Breast epithelium (tissue), 4 donors: ENCODE measurements at places on chromosomes 2 and 18.

DNA sequence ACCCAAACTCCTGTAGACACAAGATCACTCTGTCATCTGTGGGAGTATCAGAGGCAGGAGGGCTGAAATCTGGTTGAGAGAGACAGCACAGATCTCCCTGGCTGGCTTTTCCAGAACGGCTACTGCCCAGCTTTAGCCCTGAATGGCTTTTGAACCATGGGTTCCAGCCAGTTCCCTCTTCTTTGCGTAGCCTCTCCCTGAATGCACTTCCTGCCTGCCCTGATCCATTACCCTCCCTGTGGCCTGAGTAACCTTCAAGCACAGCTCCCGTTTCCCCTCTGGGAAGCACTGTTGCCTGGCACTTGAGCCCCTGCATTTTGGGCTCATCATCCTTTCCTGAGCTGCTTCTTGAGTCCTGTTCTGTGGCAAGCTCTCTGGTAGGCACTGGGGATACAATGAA is 68.8 kb downstream of the ASAP2 start:
- no peak for DNase-seq

GRCh38 chr18:76064998-76065397 is 430.0 kb downstream of the ZNF516 start:
- no peak for DNase-seq

GRCh38 chr2:192357217-192357616 is 162.5 kb upstream of the TMEFF2 start:
- DNase-seq = no peak

- DNase-seq = no peak
These were observed 52.7 kb upstream of the FRZB start for GRCh38 chr2:182918961-182919652.

DNA sequence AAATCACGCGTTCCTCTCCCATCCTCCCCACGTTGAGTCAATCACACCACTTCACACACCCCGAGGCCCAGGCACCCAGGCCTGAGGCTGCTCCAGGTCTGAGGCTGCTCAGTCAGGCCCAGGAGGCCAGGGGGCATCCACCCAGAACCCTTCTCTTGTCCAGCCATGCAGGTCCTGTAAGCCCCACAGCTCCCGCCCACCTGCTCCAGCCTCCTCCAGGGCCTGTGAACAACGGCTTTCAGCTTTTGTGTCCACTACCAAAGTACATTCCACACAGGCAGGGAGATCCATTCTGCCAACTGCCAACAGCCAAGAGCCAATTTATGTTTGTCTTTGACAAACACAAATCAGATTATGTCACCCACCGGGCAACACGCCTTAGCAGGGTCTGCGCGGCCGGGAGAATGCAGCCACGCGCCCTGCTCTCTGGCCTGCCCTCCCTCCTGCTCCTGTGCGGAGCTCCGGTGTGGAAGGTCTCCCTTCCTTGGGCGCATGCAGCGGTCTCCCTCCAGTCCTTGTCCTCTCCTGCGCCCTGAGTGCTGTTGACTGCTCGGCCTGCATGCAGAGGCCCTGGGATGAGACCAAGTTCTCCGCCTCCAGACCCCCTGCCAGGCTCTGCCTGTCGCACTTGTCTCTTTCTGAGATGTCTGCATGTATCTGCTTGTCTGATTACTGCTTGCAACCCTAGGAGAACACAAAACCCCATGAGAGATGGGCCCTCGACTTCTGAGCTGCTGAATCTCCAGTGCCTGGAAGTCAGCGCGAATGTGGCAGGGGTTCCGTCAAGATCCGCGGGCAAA is 146.6 kb downstream of the ZNF516 start:
- DNase-seq = no peak

- DNase-seq = no peak
These were observed 182.7 kb downstream of the RNF152 start for GRCh38 chr18:61710082-61710620.

GRCh38 chr2:200042102-200042735 is 86.8 kb downstream of the MAIP1 start:
- DNase-seq = no peak

GRCh38 chr2:171712051-171712450 is 24.8 kb downstream of the DYNC1I2 start:
- DNase-seq = no peak

DNA sequence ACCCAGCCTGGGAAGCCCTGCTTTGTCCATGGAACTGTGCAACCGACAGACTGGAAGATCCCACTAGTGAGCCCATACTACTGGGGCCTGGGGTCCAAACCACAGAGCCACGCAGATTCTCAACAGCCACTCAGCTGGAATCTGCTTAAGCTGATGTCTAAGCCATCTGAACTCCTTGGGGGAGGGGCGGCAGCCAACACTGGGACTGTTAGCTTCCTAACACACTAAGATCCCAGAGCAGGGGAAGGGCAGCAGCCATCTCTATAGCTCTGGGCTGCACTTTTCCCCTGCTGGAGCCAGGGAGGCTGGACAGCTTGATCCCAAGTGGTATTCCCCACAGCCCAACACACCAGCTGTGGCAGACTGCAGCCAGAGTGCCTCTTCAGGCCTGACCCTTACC is 118.3 kb downstream of the RPRM start:
- DNase-seq = no peak

DNA sequence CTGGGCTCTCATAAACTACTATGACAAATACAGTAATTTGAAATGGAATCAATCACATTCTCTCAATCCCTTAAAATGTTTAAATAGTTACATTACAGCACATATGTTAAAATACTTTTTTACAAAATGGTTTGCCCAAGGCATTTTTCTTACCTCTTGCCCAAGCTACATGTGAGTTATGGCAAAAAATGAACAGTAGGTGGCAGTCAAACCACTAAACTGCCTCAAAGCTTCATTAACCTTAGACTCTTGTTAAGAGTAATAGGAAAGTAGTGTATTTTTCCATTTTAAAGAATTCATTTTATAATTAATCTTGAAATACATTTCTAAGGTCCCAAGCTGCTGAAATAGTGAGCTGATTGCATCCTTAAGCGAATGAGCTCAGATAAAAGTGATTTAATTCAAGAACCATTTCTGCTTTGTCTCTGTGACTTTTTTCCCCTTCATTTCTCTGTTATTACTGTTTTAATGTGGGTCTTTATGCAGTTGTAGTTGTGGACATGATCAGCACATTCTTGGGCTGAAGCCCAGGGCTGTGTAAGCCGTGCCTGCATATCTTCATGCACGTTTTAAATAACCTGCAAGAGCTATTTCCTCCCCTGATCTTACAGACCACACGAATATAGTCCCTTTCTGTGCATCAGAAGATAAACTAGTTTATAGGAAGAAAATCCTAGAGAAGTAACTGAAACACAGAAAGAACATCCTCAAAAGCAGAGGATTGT is 311.8 kb downstream of the LNPK start:
- no peak for DNase-seq

DNA sequence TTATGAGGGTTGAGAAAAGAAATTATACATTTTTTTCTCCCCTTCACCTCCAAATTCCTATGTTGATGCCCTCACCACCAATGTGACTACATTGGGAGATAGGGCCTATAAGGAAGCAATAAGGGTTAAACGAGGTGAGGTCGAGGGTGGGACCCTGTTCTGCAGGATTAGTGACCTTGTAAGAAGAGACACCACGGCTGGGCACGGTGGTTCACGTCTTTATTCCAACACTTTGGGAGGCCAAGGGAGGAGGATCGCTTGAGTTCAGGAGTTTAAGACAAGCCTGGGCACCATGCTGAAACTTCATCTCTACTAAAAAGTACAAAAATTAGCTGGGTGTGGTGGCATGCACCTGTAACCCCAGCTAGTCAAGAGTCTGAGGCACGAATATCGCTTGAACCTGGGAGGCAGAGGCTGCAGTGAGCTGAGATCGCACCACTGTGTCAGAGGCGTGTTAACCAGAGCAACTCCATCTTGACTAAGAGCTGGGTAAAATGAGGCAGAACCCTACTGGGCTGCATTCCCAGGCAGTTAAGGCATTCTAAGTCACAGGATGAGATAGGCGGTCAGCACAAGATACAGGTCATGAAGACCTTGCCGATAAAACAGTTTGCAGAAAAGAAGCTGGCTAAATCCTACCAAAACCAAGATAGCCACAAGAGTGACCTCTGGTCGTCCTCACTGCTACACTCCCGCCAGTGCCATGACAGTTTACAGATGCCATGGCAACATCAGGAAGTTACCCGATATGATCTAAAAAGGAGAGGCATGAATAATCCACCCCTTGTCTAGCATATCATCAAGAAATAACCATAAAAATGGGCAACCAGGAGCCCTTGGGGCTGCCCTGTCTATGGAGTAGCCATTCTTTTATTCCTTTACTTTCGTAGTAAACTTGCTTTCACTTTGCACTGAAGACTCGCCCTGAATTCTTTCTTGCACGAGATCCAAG is 77.0 kb downstream of the NCAPH start:
- DNase-seq = no peak

DNA sequence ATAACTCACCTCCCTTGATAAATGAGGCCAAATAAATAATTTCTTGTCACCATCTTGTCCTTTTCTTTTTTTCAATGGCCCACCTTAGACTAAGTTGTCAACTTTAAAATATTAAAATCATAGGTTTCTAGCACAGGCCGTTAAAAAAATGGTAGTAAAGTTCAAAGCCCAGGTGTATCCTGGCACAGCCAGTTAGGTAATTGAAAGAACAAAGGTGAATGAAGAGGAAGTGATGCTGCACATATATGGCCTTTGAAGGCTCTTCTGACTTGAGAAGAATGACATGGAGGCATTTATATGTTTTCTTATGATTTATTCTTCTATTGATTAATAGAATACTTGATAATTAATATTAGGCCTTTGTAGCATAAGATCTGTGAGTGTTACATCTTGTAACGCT is 208.7 kb downstream of the PTPRM start:
- DNase-seq = no peak

GRCh38 chr2:80054346-80054675 is 250.2 kb downstream of the LRRTM1 start:
- no peak for DNase-seq

DNA sequence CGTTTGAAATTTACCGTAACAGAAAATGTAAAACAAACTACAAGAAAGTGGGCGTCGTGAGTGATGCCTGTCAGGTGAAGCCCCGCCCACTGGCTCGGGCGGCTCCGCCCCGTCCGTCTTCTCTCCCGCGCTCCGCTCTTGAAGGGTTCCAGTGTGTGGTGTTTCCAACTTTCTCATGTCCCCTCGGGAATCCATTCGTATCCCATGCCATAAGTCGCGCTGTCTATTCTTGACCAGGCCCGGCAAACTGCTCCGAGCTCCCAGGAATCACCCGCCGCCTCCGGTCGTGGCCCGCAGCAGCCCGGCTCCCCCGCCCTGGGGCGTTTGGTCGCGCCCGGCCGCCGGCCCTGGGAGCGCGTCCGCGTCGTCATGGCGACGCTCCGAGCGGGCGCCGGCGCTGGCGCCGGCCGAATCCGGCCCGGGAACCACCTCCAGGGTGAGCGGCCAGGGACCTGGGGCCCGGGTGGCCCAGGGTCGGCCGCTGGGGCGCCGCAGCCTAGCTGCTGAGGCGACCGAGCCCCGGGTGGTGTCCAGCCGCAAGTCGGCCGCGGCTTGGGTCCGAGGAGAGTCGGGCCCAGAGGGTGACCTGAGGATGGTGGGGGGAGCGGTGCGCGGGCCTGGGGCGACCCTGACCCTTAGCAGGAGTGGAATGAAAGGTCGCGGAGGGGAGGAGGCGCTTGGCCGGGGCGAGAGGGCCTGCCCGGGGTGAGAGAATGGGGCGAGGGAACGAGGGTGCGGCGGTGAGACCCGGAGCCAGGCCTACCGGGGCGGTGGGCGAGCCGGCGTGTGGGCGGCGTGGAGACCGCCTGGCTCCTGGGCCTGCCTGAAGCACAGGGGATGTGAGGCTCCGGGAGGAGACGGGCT is at the start of gene CFAP221:
TSS of gene CFAP221 (plus strand) at position 375 of the 864 bp plus-strand sequence. CDS start 1,683 bp downstream, outside the sequence.
- DNase-seq = peak; percentile 28

GRCh38 chr18:3246635-3247239 is 864 bp upstream of the MYL12A start:
- no peak for DNase-seq

GRCh38 chr2:59791004-59791618 is 762.3 kb downstream of the BCL11A start:
- DNase-seq = no peak

DNA sequence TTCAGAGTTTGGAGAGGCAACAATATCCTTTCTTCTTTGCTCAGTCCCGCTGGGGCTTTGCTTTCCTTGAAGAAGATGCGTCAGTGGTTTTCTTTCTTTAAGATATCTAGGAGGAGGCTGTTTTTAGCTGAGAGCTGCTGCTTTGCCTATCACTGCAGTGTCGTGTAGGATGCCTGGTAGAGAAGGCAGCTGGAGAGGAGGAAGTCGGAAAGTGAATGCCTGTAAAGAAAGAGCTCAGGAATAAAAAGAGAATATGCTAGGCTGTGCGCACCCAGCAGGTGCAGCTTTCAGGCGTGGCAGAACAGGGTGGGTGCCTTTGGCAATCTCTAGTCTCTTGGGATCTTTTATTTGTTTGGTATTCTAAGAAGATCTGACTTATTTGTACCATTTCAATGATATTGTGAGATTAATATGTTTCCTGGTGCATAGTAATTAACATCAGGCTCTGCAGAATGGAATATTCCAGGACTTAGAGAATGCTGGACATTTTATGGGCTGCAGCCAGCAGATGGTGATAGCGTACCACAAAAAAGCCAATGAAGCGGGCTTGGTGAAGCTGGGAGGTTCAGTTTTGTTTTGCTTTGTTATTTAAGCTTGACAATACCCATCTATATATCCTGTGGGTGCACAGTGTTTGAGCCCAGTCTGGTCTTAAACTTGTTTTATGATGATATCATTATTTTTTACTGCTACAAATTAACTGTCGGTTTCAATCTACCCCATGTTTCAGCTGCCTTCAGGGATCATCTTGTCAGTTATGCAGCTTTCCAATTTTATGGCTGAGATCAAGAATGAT is 34.9 kb downstream of the CAVIN2 start:
- peak; percentile 56 for DNase-seq

DNA sequence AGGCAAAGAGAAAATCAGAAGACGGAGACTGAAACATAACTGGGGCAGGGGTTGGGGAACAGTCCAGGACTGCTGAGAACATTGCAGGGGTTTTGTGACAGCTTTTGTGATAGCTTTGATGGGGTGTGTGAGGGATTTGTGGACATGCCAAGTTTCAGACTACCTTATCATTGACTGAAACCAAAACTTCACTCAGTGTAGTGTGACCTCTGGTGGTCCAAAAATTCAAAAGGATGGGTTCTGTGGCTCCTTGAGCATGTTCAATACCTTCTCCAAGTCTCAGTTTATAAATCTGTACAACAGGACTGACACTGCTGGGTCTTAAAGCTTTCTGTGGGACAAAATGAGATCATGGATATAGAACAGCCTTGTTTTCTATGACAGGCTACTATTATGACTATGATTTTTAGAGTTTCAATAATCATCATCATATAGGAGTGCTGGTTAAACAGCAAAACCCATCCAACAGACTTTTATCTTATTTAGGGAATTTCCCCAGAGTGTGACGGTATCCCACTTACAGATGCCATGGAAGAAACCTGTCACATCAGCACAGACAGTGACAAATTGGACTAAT is 259.2 kb upstream of the SLC14A2 start:
- no peak for DNase-seq
